ENCODE measurements at places on chromosomes 7 and 10.
A peak's percentile ranks its signal among the peaks of the same experiment; 100 is the strongest.

- no peaks in the 10 kb centered on the region for H3K27me3 ChIP-seq
- H3K27ac ChIP-seq, result no peak overlapping the region
- no peak overlapping the region for H3K4me3 ChIP-seq
- H3K4me1 ChIP-seq, result peaks cover 6% of the 10 kb centered on the region
Measured at GRCh38 chr10:234708-235406, 99.6 kb downstream of the ZMYND11 start.

DNA sequence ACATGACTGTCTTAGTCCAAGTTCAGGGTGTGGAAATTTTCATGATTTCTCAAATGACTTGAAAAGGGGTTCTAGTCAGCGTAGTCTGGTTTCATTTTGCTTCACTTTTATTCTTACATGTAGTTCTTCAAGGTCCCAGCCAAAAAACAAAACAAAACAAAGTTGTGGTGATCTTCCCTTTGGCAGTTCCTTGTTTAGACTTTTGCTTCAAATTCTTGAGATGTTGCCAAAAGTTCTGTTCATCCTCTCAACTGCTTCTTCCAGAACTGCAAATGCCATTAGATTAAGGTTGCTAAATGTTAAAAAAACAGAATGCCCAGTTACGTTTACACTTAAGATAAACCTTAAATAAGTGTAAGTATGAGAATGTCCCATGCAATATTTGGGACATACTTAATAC is 370.8 kb upstream of the LRRTM3 start:
- H3K27ac ChIP-seq, result no peak overlapping the region
- no peaks in the 10 kb centered on the region for H3K4me1 ChIP-seq
- H3K27me3 ChIP-seq, result no peaks in the 10 kb centered on the region
- no peak overlapping the region for H3K4me3 ChIP-seq

DNA sequence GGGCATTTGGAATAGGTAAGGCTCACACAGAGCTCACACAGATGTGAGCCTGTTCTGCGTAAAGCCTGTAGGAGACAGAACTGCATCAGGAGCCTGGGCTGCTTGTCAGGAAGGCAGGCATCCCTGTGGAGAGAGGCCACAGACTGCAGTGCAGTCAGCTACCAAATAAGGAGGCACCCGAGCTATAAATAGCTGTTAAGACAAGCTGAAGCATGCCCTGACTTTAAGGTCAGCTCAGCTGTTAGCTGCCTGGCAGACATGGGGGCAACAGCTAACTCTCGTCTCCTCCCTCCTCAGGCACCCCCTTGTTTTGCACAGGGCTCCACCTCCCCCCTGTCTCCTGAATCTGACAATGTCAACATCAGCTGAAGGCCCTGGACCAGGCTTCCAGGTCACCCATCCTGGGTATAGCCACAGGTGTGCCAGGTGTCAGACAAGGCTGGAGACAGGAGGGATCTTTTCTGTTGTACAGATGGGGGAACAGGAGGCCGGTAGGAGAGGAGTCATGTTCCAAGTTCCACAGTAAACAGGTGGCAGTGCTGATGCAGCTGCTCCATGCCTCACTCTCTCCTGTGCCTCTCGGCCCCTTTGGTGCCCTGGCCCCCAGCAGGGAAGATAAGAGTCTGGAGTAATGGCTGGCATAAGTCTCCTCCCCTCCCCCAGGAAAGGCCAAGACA is 27.6 kb upstream of the MKRN1 start:
- no peak for DNase-seq
- no peaks in the 10 kb centered on the region for H3K27me3 ChIP-seq
- no peaks in the 10 kb centered on the region for H3K36me3 ChIP-seq
- no peak overlapping the region for H3K4me3 ChIP-seq
- H3K4me1 ChIP-seq, result no peaks in the 10 kb centered on the region

GRCh38 chr7:7595451-7595850 is 28.8 kb downstream of the MIOS start:
- peak; percentile 28 for DNase-seq
- peaks cover 2% of the 10 kb centered on the region for H3K4me1 ChIP-seq
- H3K36me3 ChIP-seq, result peaks cover 24% of the 10 kb centered on the region
- H3K27ac ChIP-seq, result no peak overlapping the region
- no peak overlapping the region for H3K4me3 ChIP-seq

GRCh38 chr7:139998572-139998971 is 64.2 kb downstream of the PARP12 start:
- no peaks in the 10 kb centered on the region for H3K36me3 ChIP-seq

DNA sequence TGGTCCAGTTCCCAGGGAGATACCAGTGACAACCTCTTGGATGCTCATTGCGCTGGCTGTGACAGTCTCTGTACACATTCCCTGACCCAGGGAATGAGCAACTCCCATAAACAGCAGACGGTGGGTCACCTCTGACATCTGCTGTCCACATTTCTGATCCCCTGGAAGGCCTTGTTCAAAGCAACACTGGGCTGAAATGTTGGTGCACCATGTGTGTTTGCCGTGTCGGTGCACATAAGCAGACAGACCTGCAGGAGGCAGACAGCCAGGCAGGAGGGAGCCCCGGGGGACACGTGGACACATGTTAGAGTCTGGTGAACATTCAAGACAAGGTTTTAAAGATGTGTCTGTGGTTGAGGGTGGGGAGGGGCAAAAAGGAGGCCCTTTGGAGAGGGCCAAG is 254.9 kb downstream of the PLXNA4 start:
- no peak overlapping the region for H3K27ac ChIP-seq
- H3K27me3 ChIP-seq, result peaks cover 28% of the 10 kb centered on the region
- no peak for DNase-seq
- peaks cover 2% of the 10 kb centered on the region for H3K36me3 ChIP-seq
- no peak overlapping the region for H3K4me3 ChIP-seq
- H3K4me1 ChIP-seq, result peaks cover 10% of the 10 kb centered on the region

GRCh38 chr10:35950226-35950625 is 308.1 kb upstream of the FZD8 start:
- DNase-seq, result no peak
- no peak overlapping the region for H3K27ac ChIP-seq
- no peak overlapping the region for H3K4me3 ChIP-seq
- no peaks in the 10 kb centered on the region for H3K4me1 ChIP-seq
- no peaks in the 10 kb centered on the region for H3K36me3 ChIP-seq

GRCh38 chr10:119438717-119439116 is 103.8 kb downstream of the RGS10 start:
- DNase-seq, result no peak
- peak overlapping the region; percentile 48 for H3K27ac ChIP-seq
- no peaks in the 10 kb centered on the region for H3K27me3 ChIP-seq
- H3K4me1 ChIP-seq, result peaks cover 11% of the 10 kb centered on the region
- H3K36me3 ChIP-seq, result peaks cover 19% of the 10 kb centered on the region

- H3K4me3 ChIP-seq, result no peak overlapping the region
- no peaks in the 10 kb centered on the region for H3K27me3 ChIP-seq
- no peaks in the 10 kb centered on the region for H3K4me1 ChIP-seq
- no peak overlapping the region for H3K27ac ChIP-seq
- DNase-seq, result no peak
- H3K36me3 ChIP-seq, result peaks cover 8% of the 10 kb centered on the region
Measured at GRCh38 chr10:87750817-87751216, 67.2 kb downstream of the ATAD1 start.

- no peaks in the 10 kb centered on the region for H3K27me3 ChIP-seq
- no peak overlapping the region for H3K27ac ChIP-seq
- DNase-seq, result no peak
Measured at GRCh38 chr7:16234493-16235146, 186.7 kb downstream of the CRPPA start.

DNA sequence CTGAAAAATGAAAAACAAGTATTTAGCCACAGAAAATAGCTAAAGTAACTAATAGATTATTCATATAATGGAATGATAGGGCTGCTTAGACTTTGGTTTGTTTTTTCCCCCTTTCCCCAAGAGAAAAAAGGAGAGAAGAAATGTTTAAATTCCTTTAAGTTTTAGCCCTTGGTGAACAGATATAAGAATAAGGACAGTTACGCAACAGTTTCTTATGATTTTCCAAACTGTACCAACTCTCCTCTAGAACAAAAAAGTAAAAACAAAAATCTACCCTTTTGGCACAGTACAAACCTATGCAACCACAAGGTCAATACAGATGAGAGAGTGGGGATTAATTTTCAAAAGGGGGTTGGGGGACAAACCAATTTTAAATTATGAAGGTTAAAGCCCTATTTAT is 227.7 kb downstream of the CHCHD3 start:
- peaks cover 22% of the 10 kb centered on the region for H3K36me3 ChIP-seq
- no peak overlapping the region for H3K4me3 ChIP-seq
- H3K27ac ChIP-seq, result no peak overlapping the region

DNA sequence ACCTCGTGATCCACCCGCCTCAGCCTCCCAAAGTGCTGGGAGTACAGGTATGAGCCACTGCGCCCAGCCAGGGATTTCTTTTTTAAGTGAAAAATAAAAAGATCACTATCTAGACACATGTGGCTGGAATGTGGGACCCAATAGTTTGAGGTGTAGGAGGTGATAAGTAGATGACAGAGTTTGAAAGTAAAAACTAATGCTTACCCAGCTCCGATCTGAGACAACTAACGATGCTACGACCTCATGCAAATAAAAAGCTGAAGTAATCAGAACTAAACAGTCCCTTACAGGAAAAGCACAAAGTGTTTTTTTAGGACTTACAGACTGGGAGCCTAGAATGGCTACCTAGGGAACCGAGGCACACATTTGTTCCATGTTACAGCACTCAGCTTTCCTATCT is 23.0 kb downstream of the PCGF6 start:
- H3K27ac ChIP-seq, result no peak overlapping the region
- no peak for DNase-seq
- peaks cover 9% of the 10 kb centered on the region for H3K36me3 ChIP-seq
- no peaks in the 10 kb centered on the region for H3K4me1 ChIP-seq
- H3K27me3 ChIP-seq, result no peaks in the 10 kb centered on the region

GRCh38 chr10:112687647-112688046 is 240.6 kb downstream of the VTI1A start:
- H3K27ac ChIP-seq, result no peak overlapping the region
- no peaks in the 10 kb centered on the region for H3K27me3 ChIP-seq
- H3K4me3 ChIP-seq, result no peak overlapping the region
- H3K36me3 ChIP-seq, result peaks cover 31% of the 10 kb centered on the region
- no peak for DNase-seq
- H3K4me1 ChIP-seq, result no peaks in the 10 kb centered on the region

DNA sequence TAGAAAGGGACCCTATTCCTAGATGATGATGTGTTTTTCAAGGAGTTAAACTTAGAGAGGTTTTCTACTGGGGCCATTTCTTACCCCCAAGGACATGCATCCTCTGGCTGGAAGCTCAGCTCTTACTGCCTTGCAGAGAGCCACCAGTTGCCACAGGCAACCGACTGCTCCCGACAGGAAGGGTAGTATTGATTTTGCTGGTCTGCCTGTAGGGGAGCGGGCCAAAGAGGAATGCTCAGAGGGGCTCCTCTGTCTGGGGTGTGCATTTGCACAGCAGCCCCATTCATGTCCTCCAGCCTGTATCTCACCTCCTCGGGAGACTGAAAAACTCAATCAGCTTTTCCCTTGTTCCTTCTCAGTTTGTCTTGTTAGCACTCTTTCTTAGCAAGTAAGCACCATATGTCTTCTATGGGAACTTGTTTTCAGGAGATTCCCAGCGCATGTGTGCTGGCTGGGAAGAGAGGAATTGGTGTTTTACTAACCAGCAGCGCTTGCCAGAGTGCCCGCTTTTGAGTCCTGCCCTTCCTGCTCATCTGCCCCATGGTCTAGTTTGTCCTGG is 739.0 kb upstream of the GALNT17 start:
- DNase-seq, result no peak
- no peak overlapping the region for H3K4me3 ChIP-seq
- no peak overlapping the region for H3K27ac ChIP-seq
- H3K36me3 ChIP-seq, result peaks cover 4% of the 10 kb centered on the region
- H3K27me3 ChIP-seq, result no peaks in the 10 kb centered on the region

DNA sequence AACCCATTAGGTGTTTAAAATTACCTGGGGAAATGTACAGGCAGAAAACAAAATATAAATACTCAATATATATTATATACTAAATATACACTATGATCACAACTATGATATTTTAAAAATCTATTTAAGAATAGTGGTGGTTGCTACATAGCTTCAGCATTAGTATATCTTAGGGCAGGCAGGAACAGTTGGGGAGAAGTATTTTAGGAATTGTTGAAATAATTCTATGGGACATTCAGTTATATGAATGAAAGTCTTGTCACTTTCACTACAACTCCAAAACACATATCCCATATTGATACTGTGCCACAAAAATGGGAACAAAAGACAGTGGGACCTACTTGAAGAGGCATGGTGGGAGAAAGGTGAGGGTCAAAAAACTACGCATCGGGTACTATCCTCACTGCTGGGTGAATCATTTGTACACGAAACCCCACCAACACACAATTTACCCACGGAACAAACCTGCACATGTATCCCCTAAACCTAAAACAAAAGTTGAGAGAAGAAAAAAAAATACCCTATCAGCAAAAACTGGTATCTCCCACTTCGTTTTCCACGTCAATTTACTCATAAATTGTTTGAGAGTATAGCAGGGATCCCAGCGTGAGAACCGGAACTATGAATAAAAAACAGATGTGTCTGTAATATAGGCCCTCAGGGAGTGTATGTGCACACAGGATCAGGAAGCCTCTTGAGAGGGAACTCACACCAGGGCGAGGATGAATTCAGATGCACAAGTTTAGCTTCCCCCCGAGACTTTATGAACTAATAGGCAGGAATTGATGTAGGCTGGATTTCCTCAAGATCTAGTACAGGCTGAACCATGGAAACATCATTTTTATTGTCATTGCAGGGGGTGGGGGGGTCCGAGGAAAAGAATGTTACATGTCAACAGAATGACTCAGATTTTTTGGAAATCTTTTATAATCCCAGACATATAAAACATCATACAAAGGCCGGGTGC is 16.2 kb downstream of the SLC16A12 start:
- H3K4me3 ChIP-seq, result no peak overlapping the region
- H3K36me3 ChIP-seq, result no peaks in the 10 kb centered on the region
- H3K27ac ChIP-seq, result no peak overlapping the region
- H3K27me3 ChIP-seq, result peaks cover under 1% of the 10 kb centered on the region

DNA sequence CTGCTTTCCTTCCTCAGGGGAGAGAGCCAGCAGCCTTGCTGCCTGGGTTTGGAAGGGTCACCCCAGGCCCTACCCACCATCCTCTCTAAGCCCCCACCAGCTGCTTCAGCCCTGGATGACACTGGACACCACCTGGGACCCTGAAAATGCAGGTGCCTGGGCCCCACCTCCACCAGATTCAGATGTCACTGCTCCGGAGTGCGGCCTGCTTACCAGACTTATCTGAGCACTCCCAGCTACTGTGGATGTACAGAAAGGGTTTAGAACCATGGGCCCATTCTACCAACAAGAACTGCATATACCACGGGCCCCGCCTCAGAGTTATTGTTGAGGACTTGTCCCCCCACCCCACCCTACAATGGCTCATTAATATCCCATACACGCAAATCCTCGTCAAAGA is 172.3 kb downstream of the PTPRN2 start:
- H3K27me3 ChIP-seq, result peaks cover 5% of the 10 kb centered on the region
- no peak overlapping the region for H3K4me3 ChIP-seq
- no peaks in the 10 kb centered on the region for H3K36me3 ChIP-seq
- no peaks in the 10 kb centered on the region for H3K4me1 ChIP-seq
- DNase-seq, result no peak

DNA sequence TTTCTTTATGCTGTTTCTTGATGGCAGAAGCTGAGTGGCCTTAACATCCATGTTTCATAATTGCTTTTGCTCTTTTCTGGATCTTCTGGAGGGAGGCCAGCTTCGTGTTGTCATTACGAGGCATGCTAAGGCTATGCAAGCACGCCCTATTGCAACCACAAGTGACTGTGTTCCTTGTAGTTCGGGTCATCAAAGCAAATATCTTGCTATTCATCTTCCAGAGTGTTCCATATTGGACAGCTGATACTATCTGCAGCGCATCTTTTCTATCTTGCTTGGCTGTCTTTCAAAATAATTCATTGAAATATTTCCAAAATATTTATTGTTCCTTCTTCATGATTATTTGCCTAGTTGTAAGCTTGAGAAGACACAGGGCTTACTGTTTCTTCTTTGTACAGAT is 5.0 kb downstream of the EPHB6 start:
- no peak for DNase-seq
- H3K4me1 ChIP-seq, result peaks cover 24% of the 10 kb centered on the region
- no peaks in the 10 kb centered on the region for H3K27me3 ChIP-seq
- no peak overlapping the region for H3K27ac ChIP-seq
